ENCODE measurements at places on chromosomes 7 and 10. TPM values are rescaled to one million over a fixed set of nuclear protein-coding genes. Genes with fewer than 3 reads are reported as not detected.
A peak's percentile ranks its signal among the peaks of the same experiment; 100 is the strongest.

The OR6B1 gene
- total RNA-seq = not detected

The ECHDC3 gene
- total RNA-seq = 1.5 TPM

The ADCY1 gene
- 3.7 TPM for total RNA-seq

The PSD gene
- total RNA-seq = 38.4 TPM

The GIMAP8 gene
- total RNA-seq = 15.2 TPM

The MOGAT3 gene
- total RNA-seq = not detected

- no peak for DNase-seq
Measured at GRCh38 chr7:137953043-137953664, 48.7 kb downstream of the CREB3L2 start.

DNA sequence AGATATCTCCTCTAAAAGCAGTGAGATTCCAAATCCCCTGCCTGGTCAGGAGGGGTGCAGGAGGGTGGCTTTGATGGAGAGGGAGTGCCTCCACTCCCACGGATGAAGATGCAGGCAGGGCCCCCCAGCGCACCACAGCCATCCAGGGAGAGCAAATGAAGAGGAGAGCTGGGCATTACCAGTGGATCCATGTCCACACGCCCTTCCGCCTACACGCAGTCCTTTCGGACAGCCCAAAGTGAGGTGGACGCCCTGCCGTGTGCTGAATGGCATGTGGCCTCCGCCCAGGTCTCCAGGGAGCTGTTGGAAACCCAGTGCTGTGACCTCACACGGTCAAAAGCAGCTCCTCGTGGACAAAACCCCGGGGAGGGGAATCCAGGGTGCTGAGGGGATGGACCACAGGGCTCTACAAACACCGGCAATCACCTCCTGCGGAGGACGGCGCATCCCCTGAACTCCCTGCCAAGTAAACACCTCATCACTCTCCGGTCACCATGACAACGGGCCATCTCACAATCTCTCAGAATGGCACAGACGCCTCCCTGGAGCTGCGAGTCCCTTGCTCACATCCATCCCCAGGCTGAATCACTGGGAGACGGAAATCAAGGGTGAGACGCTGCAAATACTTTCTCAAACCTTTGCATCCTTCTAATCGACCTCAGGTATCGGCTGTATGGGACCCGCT, 35.0 kb upstream of the DNAAF5 start:
- no peak for DNase-seq

DNA sequence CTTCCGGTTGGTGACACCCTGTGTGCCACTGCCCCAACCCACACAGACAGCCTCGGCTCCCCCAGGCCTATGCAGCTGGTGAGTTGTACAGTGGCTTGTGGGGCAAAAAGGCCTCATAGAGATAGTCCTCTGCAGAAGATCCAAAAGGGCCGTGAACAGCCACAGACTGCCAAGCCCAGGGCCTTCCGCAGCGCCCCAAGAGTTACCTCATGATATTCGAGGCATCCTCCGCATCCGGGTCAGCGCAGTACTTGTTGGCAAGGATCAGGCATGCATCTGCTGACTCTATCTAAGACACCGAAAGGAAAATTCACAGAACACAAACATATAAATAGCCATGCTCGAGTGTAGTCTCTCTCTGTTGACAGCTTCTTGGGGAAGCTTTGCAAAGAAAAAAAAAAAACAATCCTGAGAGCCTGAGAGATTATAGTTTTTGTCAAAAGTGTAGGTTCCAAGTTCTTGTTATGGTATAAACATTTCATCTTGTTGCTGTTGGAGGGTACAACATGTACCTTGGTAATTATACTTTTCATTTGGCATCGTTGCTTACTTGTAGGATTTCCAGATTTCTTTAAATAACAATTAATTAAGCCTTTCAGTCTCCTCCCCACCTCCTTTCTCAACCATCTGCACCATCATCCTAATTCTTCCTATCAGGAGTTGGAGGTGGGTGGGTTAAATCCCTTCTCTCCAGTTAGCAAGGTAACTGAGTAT, 553.0 kb downstream of the KCNMA1 start:
- DNase-seq = no peak

GRCh38 chr10:84178160-84178609, 4.6 kb downstream of the GPR15LG start:
- no peak for DNase-seq

DNA sequence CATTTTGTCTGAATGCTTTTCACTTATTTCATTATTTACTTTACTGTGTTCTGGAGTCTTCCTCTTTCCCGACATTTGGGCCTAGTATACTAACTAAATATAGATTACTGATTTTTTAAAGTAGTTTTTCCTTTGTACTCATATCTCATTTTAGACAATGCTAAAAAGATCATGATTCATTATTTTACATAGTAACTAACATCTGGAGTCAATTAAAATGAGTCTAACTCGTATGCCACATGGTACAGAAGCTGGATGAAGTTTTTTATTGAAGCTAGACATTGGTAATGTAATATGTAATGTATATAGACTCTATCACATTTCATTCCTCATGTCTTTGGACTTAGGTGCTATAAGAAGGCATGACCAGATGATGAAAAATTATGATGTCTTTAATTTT, 156.3 kb upstream of the HGF start:
- no peak for DNase-seq

GRCh38 chr10:87578160-87578841, 73.6 kb downstream of the MINPP1 start:
- no peak for DNase-seq

- DNase-seq = peak; percentile 57
Measured at GRCh38 chr10:43689955-43690771, 41.5 kb upstream of the ZNF32 start.

DNA sequence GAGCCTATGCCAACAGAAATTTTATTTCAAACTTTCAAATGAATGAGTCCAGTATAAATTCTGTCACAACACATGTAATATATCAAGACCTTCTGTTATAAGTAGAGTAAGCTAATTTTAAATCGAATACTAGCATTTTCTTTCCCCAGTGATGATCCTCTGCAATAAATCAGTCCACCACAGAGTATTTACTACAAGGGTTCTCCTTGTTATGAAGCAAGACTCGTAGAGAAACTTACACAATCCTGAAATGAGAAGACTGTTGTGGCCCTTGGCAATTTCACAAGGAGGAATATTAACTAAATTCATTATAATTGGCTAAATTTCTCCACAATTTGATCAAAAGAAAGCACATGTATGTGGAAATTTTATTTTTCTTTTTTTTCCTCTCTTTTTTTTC, 312.4 kb upstream of the DGKB start:
- no peak for DNase-seq
